Mesenchymal stem cell (in vitro differentiated cells and primary cell): ENCODE measurements at places on chromosomes 16 and 17.

DNA sequence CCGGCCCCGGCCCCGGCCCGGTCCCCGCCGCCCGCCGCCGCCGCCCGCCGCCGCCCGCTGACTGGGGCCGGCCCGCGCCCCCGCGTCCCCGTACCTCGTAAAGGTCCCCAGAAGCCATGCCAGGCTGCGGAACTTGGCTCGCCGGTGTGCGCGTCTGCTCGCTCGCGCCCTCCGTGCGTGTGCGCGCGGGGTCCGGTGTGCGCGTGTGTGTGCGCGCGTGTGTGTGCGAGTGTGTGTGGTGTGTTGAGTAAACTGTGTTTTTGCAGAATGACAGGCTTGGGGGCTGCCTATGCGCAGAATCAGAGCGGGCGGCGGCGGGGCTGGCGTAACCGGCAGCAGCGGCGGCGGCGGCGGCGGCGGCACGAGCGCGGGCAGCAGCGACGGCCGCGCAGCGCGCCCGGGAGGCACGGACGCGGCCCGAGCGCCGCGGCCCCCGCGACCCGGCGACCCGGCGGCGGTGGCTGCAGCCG, 307 bp downstream of the CDYL2 start:
- DNase-seq, result peak; percentile 42

GRCh38 chr17:81612172-81612970, 24.5 kb downstream of the NPLOC4 start:
- DNase-seq, result no peak

- no peak for DNase-seq
These were observed 15.0 kb downstream of the ZNF232 start for GRCh38 chr17:5096731-5097100.

DNA sequence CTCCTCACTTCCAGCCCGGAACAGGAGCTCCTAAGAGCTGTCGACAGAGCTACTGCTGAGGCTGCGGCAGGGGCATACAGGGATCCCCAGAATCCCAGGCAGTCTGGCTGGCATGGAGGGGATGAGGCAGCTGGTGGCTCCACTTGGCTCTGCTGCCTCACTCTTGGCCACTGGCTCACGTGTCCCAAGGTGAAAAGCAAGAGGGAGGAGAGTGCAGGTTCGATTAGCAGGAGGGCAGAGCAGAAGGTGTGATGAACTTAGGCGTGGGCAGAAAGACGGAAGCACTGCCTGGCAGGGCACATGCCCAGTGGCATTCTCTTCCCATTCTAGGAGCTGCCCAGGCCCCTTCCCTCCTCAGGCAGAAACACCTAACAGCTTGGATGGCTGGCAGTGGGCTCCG, 11.3 kb upstream of the TBX21 start:
- DNase-seq, result no peak

- DNase-seq, result no peak
These were observed 6.5 kb downstream of the MOSMO start for GRCh38 chr16:22014271-22014873.

GRCh38 chr16:8886593-8887430, 4.7 kb downstream of the LITAFD start:
- DNase-seq, result no peak

- DNase-seq, result no peak
These were observed 44.7 kb downstream of the MIS12 start for GRCh38 chr17:5531085-5531418.

DNA sequence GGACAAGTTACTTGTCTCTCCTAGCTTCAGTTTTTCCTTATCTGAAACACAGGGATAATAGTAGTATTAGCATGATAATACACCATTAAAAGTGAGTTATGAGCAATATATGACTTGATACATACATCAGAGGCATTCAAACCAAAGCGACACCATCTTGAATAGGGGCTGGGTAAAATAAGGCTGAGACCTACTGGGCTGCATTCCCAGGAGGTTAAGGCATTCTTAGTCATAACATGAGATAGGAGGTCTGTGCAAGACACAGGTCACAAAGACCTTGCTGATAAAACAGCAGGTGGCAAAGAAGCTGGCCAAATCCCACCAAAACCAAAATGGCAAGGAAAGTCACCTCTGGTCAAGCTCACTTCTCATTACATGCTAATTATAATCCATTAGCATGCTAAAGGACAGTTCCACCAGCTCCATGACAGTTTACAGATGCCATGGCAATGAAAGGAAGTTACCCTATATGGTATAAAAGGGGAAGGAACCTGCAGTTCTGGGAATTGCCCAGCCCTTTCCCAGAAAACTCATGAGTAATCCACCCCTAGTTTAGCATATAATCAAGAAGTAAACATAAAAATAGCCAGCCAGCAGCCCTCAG, 37.2 kb upstream of the HS3ST3A1 start:
- peak; percentile 84 for DNase-seq

DNA sequence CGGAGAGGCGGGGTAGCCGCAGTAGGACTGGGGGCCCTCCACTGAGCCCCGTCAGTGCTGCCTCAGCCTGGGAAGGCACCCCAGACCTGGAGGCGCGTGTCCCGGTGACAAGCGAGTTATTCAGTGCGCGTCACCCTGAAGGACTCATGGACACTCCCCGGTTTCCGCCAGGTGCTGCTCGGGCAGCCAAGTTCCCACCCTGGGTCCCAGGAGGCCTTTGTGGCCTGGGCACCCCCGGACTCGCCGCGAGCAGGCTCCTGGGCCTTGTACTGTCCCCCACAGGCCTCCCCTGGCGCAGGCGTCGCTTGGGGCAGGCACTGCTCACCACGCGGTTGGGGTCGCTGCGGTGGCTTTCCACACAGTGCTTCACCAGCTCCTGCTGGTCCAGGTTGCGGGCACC, 7.6 kb downstream of the RNF166 start:
- DNase-seq, result no peak

GRCh38 chr17:7191069-7191468, 11.9 kb upstream of the ASGR1 start:
- DNase-seq, result no peak

DNA sequence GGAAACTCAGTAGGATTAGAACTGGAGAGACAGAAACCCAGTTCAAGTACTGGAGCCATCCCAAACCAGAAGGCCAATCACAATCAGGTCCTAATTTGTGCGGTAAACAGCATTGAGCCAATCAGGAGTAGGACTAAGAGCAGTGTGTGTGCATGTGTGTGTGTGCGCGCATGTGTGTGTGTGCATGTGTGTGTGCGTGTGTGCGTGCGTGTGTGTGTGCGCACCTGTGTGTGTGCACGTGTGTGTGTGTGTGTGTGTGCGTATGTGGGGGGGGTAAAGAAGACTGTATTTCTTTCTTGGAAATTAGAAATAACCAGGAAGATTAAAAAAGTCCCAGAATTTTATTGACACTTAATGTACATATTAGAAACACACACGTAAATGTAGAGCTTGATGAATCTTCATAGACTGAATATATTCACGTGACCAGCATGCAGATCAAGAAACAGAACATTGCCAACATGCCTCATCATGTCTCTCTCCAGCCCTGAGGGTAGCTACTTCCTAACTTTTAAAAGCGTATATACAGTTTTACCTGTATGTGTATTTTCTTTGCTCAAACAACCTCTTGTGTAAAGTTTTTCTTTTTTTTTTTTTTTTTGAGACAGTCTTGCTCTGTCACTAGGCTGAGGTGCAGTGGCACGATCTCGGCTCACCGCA, 919 bp upstream of the DHRS7C start:
- no peak for DNase-seq
